CD14-positive monocyte (primary cell): ENCODE measurements at places on chromosomes 5 and 9.
A peak's percentile ranks its signal among the peaks of the same experiment; 100 is the strongest.

DNA sequence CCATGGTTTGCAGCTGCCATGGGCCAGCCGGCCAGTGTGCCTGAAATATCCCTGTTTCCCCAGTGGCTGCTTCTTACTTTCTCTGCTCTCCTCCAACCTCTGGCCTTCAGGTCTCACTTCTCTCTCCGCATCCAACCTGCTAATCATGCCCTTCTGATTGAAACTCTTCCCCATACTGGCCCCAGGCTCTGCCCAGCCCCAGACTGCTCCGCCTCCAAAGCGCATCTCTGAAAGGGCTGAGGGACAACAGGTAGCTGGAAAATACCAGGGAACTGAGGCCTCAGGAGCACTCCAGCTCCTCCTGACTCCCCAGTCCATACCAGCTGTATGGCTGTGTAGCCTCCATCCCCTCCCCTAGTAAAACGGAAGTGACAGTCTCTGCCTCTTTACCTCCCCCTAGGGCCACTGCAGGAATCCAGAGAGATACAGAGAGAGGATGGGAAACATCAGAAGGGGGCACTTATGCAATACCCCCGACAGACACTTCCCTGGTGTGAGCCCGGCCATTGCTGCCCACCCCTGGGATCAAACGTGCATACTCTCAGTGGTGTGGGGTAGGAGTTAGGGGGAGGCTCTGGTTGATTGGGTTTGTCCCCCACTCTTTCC is 34.2 kb downstream of the PAX5 start:
- no peak for DNase-seq

GRCh38 chr5:172169216-172169615 is 18.8 kb downstream of the STK10 start:
- no peak for DNase-seq

DNA sequence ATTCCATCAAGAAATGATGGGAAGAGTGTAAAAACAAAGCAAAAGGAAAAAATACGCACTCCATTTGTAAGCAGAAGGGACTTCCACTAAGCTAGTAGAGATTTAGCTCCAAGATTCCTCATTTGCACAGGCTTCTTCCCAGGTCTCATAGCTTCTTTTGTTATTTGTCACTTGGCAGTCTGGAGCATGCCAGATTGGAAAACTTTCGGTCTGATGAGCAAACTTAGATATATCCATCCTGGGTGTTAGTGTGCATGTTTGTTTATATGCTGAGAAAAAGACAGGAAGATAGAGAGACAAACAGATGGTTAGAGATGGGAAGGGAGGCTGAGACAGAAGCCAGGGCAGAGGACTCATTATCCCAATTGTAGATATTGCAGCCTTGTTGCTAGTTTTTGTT is 1644.5 kb upstream of the NUDT12 start:
- DNase-seq = no peak

DNA sequence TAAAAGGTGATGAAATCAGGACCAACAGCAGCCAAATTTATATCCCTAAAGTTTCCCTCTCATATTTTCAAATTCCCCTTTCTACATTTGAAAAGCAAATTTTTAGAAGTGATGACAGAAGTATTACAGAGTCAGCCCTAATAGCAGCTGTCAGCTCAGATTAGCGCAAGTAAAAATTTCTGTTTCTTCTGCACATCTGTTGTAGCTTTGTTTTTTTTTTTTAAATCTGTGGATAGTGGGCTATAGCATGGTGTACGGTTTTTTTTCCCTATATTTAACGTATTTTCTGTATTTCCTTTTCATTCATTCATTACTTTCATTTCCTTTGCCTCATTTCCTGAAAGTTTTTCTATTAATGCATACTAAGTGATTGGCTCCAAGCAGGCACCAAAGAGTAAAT is 99.1 kb downstream of the MACIR start:
- no peak for DNase-seq

DNA sequence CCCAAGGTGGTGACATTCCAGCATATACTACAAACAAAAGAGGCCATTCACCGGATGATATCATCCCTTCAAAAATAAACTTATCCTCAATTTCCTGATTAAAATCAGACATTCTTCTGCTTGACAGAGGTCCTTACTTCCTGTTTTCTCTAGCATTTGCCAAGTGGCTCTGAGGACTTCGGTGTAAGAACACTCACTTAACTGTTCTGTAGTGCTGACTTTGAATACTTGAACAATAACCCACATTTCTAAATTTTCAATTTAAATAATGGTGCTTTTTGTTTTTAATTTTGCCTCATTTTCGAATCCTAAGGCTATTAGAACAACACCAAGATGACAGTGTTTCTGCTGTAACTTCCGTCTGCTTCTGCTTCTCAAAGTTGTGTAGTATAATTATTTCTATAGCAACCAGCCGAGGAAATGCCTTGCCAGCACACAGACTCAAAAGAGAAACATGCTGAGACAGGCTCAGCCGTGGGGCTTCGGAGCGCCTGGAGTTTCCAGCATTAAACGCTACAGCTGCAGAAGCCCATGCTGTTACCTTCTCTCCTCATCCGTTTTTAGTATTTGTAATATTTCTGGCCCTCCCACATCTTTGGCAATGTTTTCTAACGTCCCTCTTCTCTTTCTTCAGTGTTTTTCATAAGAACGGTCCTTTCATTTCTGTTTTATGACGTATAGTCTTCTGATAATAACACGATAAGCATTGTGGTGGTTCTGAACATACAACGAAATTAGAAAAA is 19.5 kb upstream of the ANXA1 start:
- DNase-seq = peak; percentile 90

DNA sequence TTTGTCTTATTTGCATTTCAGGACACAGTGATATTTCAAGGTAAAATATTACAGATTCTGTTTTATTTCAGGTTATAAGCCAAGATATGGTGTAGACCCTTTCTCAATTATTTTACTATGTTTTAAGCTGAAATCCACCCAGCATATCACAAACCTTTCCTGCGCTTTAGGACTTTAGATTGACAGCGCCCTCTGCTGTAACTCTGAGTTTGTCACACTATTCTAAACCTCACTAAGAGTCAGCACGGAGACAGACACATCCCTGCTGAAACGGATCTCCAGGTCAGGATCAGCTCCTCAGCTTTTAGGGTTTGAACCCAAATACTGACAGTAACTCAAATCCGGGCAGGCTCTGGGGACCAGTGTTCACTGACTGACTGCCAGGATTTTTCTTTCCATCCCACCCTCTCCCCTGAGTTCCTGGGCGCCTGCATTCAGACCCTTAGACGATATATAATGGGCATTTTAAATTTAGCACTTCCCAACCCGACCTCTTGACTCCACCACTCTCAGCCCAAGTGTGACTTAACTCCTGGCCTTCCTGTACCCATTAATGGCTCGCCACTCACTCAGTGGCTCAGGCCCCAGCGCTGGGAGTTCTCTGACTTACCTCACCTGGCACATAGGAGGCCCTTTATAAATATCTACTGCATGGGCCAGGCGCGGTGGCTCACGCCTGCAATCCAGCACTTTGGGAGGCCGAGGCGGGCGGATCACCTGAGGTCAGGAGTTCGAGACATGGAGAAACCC is 33.5 kb downstream of the TLX3 start:
- peak; percentile 25 for DNase-seq

DNA sequence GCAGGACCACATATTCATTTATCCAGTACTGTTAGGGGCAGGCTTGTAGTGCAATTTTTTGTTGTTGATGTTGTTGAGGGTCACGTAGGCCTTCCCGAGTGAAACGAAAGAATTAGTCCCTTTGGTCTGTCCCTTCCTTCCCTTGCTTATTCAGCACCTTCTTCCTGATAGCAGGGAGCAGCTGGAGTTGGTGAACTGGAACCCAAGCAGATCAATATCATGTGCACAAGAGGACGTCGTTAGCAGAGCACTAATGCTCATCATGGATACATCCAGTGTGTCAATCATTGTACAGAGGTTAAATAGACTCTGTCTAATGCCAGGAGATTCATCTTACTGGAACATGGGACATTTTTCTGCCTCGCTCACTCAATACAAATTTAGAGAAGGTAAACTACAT is 33.0 kb upstream of the MAP1B start:
- DNase-seq = no peak
